ENCODE measurements at places on chromosomes 13 and 19.

- no peak for DNase-seq
These were observed 412.6 kb downstream of the KLF12 start for GRCh38 chr13:73721571-73721970.

DNA sequence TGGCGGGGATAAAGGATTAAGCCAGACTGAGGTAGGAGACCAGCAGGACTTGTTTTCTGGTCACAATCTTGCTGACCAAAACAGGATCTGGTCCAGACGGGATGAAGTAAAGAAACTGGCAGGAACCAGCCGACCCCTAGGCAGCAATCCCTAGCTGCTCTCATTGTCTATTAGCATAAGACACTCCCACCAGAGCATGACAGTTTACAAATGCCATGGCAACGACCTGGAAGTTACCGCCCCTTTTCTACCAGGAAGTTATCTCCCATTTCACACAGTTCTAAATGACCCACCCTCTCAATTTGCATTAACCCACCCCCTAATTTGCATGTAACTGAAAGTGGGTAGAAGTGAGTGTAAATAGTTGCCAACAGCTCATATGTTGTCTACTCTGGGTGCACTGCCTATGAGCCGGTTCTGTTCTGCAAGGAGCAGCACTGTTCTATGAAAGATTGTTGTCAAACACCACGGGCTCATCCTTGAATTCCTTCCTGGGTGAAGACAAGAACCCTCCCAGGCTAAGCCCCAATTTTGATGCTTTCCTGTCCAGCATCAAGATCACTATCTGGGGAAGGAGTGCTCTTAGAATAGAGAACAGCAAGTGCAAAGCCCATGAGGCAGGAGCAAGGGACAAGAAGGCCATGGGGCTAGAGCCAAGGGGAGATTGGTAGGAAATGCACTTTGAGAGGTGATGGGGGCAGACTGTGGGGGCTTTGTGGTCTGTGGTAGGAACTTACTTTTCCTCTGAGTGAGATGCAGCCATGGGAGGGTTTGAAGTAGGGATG is 13.9 kb upstream of the FBXO27 start:
- DNase-seq = no peak

- peak; percentile 9 for DNase-seq
These were observed 33.0 kb upstream of the ADGRE5 start for GRCh38 chr19:14347999-14348889.

GRCh38 chr13:69487576-69487975 is 620.0 kb upstream of the ATXN8OS start:
- DNase-seq = no peak

DNA sequence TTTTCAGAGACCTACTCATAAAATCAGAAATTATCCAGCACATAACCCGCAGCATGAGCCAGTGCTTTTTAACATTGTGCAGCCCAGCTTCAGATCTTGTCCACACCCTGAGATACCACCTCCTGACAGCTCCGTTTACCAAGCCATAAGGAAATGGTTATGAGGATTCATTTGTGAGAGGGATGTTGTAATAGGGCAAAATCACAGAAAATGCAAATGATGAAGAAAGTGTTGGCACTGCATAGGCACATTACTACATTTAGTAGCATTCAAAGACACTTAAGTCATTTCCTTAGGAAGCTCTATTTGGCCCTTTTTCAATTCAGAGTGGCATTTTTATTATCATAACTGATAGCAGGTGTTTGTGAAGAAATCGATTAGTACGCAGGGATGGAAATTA is 277.5 kb downstream of the DNAJC15 start:
- DNase-seq = no peak

DNA sequence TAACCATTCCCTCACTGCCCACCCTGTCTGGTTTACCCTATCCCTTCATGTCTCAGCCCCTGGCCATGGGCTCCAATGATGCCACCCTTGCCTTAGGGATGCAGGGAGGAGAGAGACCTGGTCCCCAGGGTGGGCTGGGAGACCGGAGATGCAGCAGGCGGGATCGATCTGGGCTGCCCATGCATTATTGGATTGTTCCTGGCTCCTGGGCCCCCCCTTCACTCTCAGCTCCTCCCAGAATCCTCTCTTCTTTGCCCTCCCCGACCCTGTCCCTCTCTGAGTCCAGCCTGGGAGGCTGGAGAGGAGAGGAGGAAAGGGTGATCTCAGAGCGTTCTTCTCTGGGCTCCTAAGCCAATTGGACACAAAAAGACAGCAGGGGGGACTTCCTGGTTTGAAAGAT is 5.8 kb downstream of the KASH5 start:
- no peak for DNase-seq

- DNase-seq = no peak
These were observed 611.0 kb upstream of the SGCG start for GRCh38 chr13:22569811-22570210.

GRCh38 chr19:49790866-49791265 is 22.2 kb downstream of the FUZ start:
- DNase-seq = no peak

DNA sequence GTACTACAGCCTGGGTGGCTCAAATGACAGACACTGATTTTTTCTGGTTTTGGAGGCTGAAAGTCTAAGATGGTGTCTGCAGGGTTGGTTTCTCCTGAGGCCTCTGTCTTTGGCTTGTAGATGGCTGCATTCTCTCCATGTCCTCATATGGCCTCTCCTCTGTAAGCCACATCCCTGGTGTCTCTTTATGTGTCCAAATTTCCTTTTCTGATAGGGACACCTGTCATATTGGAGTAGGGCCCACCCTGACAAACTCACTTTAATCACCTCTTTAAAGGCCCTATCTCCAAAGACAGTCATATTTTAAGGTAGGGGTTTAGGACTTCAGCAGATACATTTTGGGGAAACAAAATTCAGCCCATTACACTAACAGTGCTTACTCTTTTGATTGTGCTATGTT is 32.0 kb upstream of the WASF3 start:
- DNase-seq = no peak

- DNase-seq = no peak
These were observed 1.8 kb upstream of the LILRB4 start for GRCh38 chr19:54660964-54661363.

GRCh38 chr13:71801165-71801760 is 65.7 kb downstream of the DACH1 start:
- DNase-seq = no peak

GRCh38 chr13:63632321-63632720 is 2216.7 kb upstream of the PCDH20 start:
- DNase-seq = no peak

DNA sequence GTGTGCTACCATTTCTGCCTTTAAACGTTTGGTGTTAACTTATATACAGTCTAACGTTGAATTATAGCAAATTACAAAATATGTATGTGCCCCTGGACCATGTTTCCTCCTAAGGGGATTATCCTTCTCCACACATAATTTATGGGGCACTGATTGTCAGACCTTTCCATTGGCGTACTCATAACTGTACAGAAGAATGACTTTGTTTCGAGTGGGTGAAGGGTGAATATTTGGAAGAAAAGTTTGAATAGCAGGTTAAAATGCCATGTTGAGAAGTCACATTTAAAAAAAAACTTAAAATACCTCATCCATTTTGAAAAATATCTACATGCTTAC is 58.8 kb downstream of the SLC10A2 start:
- no peak for DNase-seq

DNA sequence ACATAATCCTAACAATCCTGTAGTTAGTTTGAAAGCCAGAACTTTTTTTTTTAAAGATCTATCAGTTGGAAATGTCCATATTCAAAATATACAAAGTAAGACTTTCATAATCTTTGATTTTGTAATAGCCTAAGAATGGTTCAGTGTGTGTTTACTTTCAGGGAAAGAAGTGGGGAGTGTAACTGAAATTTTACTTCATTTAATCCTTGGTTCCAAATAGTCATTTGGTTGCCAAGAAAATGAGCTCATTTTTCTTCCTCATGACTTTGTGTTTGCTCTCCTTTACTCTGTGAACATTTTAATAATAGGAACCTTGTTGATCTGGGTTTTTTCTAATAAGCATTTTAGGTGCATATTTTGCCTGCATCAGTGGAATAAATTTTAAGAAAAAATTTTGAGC is 278.8 kb downstream of the SLITRK6 start:
- DNase-seq = no peak

- DNase-seq = no peak
These were observed 39.1 kb downstream of the SLC7A9 start for GRCh38 chr19:32830231-32831014.

Data from C1 segment of cervical spinal cord (tissue), 14 donors.